IPS DF 6.9 (cell line): ENCODE measurements at places on chromosomes 1 and 21.

GRCh38 chr21:35048706-35049617 is at the start of gene RUNX1:
RUNX1 (minus strand) TSS chr21:35049302.
- DNase-seq, result no peak

DNA sequence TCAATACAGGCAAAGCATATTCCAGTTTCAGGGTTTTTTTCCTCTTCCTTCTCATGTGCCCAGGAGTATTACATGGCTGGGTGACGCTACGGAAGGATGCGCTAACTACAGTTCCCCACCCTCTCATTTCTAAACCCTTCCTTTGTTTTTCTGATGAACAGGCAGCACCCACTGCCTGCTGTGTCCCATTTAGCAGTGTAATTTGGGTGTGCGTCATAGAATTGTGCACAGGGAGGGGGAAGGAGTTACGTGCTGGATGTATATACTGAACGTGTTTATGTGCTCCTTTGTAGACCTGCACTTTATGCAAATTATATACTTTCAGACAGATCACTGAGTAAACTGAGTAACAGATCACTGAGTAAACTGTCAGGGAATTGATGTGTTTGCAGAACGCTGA is 44.5 kb downstream of the ELAPOR1 start:
- DNase-seq, result no peak

- peak; percentile 89 for DNase-seq
These were observed 5.2 kb downstream of the FOXD3 start for GRCh38 chr1:63327417-63328054.

DNA sequence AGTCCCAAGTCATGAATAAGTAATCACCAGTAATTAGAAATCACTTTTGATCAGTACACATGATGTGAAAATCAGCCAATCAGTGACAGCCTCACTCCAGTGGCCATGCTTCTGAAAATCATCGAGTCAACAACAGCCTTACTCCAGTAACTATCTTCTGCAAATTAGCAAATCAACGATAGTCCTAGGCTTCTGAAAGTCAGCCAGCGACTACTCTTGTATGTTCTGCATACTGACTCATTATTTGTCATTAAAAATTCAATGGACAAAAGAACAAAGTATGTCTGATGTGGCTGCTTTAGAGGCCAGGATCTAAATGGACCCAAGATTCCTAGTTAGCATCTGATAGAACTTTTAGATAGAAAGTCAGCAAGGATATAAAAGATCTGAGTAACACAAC is 102.5 kb downstream of the GPR52 start:
- no peak for DNase-seq

GRCh38 chr1:205300149-205300548 is 21.4 kb downstream of the NUAK2 start:
- DNase-seq, result no peak

GRCh38 chr1:65398083-65398482 is 22.4 kb upstream of the LEPR start:
- DNase-seq, result no peak
